ENCODE measurements at places on chromosomes 16 and 17. TPM values are rescaled to one million over a fixed set of nuclear protein-coding genes. Genes with fewer than 3 reads are reported as not detected.

DNA sequence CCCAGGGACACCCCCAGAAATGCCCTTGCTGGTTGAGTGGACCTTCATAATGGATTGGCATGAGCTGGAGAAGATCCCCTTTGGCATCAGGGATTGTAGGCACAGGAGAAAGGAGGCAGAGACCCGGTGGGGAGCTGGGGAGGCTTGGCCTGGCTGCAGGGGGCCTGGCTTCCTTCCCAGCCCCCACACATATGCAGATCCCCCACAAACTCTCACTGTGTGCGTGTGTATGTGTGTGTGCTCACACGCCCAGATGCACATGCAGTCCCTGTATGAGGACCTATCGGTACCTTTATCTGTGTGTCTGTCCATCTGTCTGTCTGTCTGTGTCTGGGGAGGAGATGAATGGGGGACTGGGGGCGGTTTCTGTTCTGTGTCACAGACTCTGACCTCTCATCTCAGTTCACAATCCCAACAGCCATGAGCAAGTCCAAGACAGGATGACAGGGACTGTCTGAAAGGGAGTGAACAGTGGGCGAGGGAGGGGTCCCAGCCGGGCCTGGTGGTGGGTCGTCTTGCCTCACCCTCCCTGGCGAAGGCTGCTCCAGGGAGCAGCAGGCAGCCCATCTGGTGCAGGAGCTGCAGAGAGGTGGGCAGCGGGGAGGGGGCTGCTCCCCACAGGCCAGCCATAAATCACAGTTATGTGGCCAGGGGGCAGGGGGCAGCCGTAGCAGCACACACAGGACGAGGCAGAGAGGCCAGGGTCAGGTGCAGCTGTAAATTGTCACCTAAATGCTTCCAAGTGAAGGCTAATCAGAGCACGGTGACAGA is 46.7 kb upstream of the LHX1 start:
- H3K4me1 ChIP-seq, result no peaks in the 10 kb centered on the region
- H3K36me3 ChIP-seq, result no peaks in the 10 kb centered on the region
- no peak overlapping the region for H3K4me3 ChIP-seq

- H3K4me1 ChIP-seq, result peaks cover 6% of the 10 kb centered on the region
- H3K4me3 ChIP-seq, result peak within 1 kb of the TSS; percentile 43
- no peaks in the 10 kb centered on the region for H3K36me3 ChIP-seq
These were observed at the start of gene SDR42E1 for GRCh38 chr16:82011199-82011641. TSS of gene SDR42E1 (minus strand) at chr16:82011470. CDS start at chr16:82000858, 10,612 bp downstream.

FAM222B gene
- polyA plus RNA-seq, result 10.8 TPM

ACACA gene
- polyA plus RNA-seq, result 4.8 TPM

DNA sequence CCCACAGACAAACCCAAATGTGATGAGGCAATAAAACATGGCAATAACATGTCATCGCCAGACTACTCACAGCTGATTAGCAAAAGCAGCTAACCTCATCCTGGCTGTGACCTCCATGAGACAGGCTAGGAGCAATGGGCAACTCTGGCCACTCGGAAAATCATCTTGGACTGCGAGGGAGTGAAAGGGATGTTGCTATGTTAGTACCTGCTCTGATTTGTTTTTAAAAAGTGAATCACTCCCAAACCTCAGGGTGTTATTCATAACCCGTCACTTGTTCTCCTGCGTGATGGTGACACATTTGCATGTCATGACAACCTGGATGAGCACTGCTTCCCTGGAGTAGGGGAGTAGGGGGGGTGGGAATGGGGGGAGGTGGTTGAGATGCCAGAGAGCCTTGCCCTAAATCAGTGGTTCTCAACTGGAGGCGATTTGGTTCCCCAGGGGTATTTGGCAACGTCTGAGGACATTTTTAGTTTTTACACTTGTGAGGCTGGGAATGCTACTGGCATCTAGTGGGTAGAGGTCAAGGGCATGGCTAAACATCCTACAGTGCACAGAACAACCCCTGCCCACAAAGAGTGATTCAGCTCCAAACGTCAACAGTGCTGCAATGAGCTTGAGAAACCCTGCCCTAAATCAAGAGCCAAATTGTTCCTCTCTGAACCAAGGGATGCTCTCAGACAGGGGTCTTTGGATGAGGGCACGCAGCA is 241.7 kb downstream of the SOX9 start:
- no peaks in the 10 kb centered on the region for H3K36me3 ChIP-seq
- no peaks in the 10 kb centered on the region for H3K4me1 ChIP-seq
- no peak overlapping the region for H3K27ac ChIP-seq
- no peak for DNase-seq
- no peaks in the 10 kb centered on the region for H3K27me3 ChIP-seq

TEKT1 gene
- not detected for polyA plus RNA-seq

GRCh38 chr16:2953706-2954627 is 10.1 kb upstream of the KREMEN2 start:
- peaks cover 28% of the 10 kb centered on the region for H3K27me3 ChIP-seq
- no peaks in the 10 kb centered on the region for H3K36me3 ChIP-seq
- peak; percentile 49 for DNase-seq
- H3K4me3 ChIP-seq, result no peak overlapping the region
- H3K4me1 ChIP-seq, result peaks cover 26% of the 10 kb centered on the region

- no peak for DNase-seq
- no peaks in the 10 kb centered on the region for H3K4me1 ChIP-seq
- H3K36me3 ChIP-seq, result no peaks in the 10 kb centered on the region
- H3K27ac ChIP-seq, result no peak overlapping the region
- H3K4me3 ChIP-seq, result no peak overlapping the region
- H3K27me3 ChIP-seq, result no peaks in the 10 kb centered on the region
These were observed 834 bp downstream of the CDH8 start for GRCh38 chr16:62035115-62036092.

GRCh38 chr16:27799896-27800295 is 250.0 kb downstream of the KATNIP start:
- no peaks in the 10 kb centered on the region for H3K36me3 ChIP-seq
- H3K27me3 ChIP-seq, result peaks cover 3% of the 10 kb centered on the region
- no peaks in the 10 kb centered on the region for H3K4me1 ChIP-seq
- no peak overlapping the region for H3K27ac ChIP-seq

PRAC1 gene
- not detected for polyA plus RNA-seq

HOXB7 gene
- polyA plus RNA-seq, result not detected

- DNase-seq, result peak; percentile 88
- H3K27me3 ChIP-seq, result no peaks in the 10 kb centered on the region
- H3K4me1 ChIP-seq, result peaks cover 20% of the 10 kb centered on the region
- no peak within 1 kb of the TSS for H3K27ac ChIP-seq
These were observed at the start of gene P3H4 for GRCh38 chr17:41811549-41812380. TSS of gene P3H4 (minus strand) at chr17:41811949. CDS start at chr17:41811915, 34 bp downstream.

CCL2 gene
- polyA plus RNA-seq, result not detected

DNA sequence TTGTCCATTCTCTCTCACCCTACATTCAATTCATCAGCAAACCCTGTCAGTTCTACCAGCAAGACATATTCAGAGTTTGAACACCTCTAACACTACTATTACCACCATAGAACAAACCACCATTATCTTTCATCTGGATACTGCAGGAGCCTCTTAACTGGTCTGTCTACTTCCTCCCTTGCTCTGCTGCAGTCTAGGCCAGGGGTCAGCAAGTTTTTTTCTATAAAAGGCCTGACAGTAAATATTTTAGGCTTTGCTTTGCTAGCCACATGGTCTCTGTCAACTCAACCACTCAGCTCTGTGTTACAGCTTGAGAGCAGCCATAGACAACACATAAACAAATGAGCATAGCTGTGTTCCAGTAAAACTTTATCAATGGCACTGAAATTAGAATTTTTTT is 13.8 kb downstream of the KCTD19 start:
- DNase-seq, result no peak
- no peak overlapping the region for H3K4me3 ChIP-seq
- peaks cover 6% of the 10 kb centered on the region for H3K4me1 ChIP-seq
- H3K27ac ChIP-seq, result no peak overlapping the region
- H3K36me3 ChIP-seq, result no peaks in the 10 kb centered on the region

DNA sequence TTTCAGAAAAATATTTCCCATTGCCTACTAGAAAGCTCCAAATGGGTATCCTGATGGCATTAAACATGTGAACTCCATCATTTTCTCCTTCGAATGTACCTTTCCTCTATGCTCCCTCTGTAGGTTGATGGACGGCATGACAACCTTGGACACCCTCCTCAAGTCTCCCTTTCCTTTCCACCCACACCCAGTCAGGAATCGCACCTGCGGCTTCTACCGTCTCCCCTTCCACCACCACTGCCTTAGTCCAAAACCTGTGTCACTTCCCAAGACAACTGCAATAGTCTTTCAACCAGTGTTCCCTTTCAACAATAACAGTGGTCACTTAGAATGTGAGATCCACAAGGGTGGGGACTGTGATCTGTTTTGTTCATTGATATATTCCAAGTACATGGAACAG is 233.1 kb upstream of the AXIN2 start:
- no peaks in the 10 kb centered on the region for H3K27me3 ChIP-seq
- DNase-seq, result no peak
- H3K27ac ChIP-seq, result no peak overlapping the region
- no peaks in the 10 kb centered on the region for H3K36me3 ChIP-seq
- H3K4me3 ChIP-seq, result no peak overlapping the region

DNA sequence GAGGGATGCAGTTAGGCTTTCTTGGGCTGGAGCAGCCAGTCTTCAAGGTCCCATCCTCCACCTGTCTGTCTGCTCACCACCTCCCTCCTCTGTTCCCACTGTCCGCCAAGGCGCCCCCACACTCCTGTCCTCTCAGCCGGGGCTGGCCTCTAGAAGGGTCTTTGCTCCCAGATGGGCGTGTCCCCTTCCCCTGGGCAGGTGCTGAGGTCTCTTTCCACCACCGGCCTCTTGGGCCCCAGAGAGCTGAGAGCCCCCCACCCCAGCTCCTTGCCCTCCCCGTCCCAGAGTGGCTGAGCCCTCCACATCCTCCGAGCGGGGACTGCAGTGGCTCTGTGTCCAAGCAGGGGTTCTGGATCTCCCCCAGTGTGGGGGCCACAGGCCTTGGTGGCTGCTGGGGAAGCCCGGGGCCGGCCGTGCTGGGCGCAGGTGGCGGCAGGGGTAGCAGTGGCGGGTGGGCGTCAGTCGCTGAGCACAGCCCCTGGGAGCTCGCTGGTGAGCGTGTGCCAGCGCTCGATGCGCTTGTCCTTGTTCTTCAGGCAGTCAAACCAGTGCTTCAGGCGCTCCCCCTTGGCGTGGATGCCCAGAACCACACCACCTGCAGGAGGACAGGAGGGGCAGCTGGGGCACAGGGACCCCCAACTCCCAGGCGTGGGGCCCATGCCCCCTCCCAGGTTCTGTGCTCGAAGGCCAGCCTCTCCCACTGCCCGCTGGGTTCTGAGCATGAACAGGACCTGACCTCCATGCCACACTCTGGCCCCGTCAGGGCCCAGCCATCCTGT is 9.8 kb downstream of the SCGB1C2 start:
- peaks cover 3% of the 10 kb centered on the region for H3K4me1 ChIP-seq
- no peaks in the 10 kb centered on the region for H3K27me3 ChIP-seq
- H3K4me3 ChIP-seq, result no peak overlapping the region
- no peaks in the 10 kb centered on the region for H3K36me3 ChIP-seq

MED31 gene
- polyA plus RNA-seq, result 9.2 TPM
